Adipocyte (in vitro differentiated cells): ENCODE measurements at places on chromosomes 1 and 21.

GRCh38 chr1:175818929-175819328 lies 75.5 kb upstream of the TNR start:
- no peak for DNase-seq

DNA sequence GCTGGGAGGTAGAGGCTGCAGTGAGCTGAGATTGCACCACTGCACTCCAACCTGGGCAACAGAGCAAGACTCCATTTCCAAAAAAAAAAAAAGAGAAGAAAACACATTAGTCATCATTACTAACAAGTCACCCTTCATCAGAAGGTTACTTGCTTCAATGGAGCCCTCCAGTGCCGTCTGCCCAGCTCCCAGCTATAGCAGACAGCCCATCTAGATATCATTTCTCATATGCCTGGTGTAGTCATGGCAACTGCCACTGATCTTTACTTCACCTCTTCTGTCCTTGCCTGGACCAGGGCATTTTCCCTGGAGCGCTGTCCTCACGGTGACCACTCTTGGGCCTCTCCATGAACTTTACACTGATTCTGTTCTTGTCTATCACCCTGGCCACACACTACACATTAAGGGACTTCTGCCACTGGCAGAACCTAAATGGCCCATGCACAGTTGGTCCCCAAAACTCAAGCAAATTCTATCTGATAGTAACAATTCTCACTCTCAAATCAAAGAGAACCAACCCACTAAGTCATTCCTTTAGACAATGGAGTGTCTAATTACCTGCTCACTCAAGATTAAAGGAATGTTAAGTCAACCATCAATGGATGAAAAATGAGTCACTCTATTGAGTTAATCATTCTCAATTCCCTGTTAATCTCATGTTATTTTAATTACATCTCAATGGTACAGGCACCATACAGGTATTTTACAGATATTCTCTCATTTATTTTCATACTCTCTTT lies 12.9 kb downstream of the GPA33 start:
- DNase-seq = no peak

DNA sequence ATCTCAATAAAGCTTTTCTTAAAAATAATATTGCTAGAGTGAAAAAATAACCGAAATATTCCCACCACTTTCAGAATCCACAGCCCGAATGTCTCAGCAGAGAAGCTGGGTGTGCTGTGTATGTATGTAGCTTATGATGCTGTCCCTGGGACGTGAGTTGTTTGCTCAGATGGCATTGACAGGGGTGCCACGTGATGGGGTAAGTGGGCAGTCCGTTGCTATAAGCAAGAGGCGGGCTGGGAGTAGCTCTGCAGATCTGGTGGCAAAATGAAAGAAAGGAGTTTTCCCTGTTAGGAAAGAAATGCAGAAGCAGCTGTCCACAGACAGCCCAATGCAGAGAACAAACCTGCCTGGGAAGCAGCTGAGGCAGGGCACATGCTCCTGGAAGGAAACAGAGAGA lies 3.8 kb upstream of the FAM20B start:
- no peak for DNase-seq

DNA sequence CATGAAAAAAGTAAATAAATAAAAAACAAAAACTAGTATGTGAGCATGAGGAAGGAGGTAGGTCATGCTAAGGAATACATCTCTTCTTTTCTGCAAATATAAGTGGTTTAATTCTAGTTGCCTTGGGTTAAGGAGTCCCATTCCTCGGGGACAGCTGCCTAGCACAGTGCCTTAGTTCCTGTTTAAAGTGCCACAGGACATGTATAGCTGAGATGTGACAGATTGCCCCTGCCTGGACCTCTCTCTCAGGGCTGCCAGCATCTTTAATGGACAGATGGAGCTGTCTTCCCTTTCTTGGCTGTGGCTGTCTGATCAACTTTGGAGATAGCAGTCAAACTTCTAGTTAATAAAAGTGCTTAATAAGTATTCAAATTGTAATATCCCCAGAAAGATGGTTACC lies 50.0 kb downstream of the TSEN15 start:
- no peak for DNase-seq

DNA sequence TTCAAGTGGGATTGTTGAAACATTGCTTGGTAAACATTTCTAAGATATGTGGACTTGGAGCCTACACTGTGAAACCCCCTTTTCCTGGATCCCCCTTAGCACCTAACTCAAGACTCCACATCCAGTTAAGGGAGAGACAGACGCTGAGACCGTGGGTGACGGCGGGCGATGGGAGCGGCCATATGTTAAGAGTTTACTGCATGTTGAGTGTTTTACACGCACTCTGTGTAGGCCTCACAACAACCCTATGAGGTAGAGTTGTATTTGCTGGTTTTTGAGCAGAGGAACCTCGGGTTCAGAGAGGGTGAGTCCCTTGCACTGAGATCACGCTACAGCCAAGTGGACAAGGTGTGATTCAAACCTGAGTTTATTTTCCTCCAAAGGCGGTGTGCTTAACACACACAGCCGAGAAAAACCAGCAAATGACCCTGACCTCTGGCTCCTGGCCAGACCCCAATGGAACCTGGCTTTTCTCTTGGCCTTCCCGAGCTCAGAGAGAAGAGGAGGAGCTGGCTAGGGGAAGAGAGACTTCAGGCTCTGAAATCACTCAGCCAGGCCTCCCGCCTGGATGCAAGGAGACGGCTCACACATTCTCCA lies 46.9 kb upstream of the GOLT1A start:
- DNase-seq = no peak

GRCh38 chr1:232463225-232463624 lies 166.7 kb downstream of the SIPA1L2 start:
- peak; percentile 72 for DNase-seq

DNA sequence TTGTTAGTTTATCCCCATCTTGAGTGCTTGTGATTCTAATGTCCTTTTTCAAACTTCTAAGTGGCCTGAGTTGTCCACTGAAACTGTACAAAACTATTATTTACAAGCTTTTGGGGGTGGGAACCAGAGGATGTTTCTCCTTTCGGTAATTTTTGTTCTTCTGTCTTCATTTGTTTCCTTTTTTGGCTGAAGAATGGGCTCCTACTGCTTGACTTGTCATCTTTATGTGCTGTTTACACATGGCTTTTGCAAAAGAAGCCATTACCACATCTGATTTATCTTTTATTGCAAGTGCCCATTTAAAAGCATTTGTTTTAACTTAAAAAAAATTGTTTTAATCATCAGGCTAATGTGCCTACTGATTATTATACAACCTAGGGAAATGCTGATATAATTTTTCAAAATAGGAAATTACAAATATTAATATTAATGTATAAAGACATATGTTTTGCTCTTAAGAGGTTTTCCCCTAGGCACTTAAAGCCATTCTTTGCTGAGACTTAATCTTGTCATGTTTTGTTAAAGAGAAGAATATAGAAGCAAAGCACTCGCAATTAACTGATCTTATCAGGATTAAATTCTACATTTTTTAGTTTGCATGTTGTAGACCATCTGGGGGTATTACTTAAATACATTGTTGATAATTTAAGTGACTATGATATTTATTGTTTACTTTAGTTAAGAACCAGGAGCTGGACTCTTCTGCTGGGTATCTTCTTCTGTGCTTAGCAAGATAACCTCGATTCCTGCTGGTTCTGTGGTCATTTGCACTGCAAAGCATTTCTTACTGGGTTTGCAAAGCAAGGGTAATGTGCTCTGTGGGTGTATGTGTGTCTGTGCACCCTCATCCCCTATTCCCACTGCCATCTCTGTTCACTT lies 40.1 kb downstream of the TMEM200B start:
- no peak for DNase-seq

GRCh38 chr1:177849130-177849529 lies 120.7 kb downstream of the SEC16B start:
- DNase-seq = no peak

GRCh38 chr1:241343956-241344355 lies 13.0 kb downstream of the RGS7 start:
- no peak for DNase-seq

DNA sequence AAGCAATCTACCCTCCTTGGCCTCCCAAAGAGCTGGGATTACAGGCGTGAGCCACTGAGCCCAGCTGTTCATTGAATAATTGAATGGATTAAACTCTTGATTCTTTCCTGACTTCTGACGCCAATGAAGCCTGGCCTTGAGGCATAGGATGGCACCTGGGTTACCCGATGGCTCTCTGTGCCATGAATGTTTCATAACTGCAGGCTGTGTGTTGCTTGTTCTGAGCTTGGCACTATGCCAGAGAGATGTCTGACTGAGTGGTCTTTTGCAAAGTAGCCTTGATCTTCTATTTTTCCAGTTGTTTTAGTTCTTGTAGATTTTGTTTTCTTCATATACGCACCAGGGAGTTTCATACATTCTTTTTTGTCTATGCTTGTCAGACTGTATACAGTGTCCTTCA lies 38.5 kb upstream of the AK4 start:
- DNase-seq = no peak

DNA sequence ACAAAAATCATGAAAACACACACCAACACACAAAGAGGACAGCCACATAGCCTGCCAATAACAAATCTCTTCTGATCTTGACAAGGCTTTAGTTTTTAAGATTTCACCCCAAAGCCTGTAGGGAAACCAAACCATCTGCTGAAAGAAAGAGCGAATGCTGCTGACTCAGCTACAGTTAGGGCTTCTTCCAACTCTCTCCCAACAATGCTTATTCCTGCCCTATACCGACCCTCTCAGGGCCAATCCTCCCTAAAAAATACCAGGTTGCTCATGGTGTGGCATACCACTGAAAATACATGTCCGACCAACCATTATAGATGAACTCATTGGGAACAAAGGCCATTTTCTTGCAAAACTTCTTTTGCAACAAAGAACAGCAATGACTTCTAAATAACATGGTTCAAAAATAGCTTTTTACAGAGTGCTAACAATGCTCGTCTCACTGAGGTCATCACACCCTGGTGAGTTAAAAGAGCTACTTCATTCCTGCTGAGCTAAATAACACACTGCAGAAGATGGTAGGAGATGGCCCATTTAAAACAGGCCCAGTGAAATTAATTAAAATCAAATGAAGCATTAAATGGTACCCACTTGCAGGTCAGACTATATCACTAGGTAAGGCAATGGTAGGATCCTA lies 86.1 kb downstream of the KIAA0319L start:
- DNase-seq = no peak

- no peak for DNase-seq
Observed at GRCh38 chr1:201422436-201423030, 1.0 kb upstream of the TNNI1 start.

GRCh38 chr1:160711602-160712311 lies at the start of gene CD48:
CD48 (minus strand) TSS chr1:160711822; CDS start chr1:160711763, 59 bp downstream.
- DNase-seq = no peak

GRCh38 chr1:64974288-64974825 lies 8.0 kb upstream of the JAK1 start:
- DNase-seq = no peak

GRCh38 chr1:155170806-155171205 lies 2.3 kb downstream of the KRTCAP2 start:
- no peak for DNase-seq

- DNase-seq = peak; percentile 76
Observed at GRCh38 chr1:225427235-225428067, at the start of gene LBR. LBR (minus strand) TSS chr1:225428038; CDS start chr1:225424075, 3,963 bp downstream.

DNA sequence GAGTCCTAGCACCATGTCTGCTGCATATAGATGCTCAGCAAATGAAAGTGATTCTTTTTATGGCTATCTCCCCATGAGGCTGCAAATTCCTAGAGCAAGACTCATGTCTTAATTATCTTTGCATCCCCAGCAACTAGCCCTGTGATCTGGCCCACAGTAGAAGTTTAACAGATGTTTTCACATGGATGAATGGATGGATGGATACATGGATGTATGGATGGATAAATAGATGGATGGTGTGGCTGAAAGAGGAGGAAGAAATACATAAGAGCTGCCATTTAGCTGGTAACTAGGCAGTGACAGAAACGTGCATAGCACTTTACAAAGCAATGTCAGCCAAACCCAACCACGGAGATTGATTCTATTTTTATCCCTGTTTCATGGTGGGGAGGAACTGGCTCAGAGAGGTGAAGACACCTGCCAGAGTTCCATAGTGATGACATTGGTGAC lies 32.7 kb upstream of the ZBTB40 start:
- DNase-seq = peak; percentile 42

DNA sequence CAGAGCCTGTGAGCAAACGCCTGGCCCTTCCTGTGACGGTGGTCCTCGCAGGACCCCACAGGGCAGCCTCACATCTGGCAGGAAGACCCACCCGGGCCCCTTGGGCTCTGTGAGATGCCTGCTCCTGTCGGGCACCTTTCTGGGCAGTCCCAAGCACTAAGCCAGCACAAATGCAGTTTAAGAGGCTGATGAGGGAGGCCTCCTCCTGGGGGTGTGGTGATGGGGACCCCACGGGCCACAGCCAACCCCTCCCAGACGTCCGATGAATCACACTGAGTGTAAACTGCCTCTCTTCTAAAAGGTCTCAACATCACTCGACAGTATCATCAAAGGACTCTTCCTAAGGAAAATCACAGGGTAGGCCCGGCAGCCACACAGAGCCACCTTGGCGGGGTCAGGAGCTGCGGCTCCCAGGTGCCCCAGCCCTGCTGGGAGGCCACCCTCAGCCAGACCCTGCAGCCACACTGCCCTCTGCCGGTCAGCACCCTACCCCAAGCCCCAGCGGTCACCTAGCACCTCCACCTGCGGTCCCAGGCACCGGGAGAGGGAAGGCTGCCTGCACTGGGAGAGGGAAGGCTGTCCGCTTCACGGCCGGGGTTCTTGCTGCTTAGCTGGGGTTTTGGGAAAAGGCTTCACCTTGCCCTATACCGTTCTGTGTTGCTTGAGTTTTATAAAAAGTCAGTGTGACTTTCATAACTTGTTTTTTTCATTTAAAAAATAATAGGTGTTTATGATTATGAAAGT lies 3.9 kb upstream of the PRKCZ start:
- peak; percentile 42 for DNase-seq

GRCh38 chr21:44714905-44715304 lies 3.5 kb upstream of the TSPEAR start:
- no peak for DNase-seq

DNA sequence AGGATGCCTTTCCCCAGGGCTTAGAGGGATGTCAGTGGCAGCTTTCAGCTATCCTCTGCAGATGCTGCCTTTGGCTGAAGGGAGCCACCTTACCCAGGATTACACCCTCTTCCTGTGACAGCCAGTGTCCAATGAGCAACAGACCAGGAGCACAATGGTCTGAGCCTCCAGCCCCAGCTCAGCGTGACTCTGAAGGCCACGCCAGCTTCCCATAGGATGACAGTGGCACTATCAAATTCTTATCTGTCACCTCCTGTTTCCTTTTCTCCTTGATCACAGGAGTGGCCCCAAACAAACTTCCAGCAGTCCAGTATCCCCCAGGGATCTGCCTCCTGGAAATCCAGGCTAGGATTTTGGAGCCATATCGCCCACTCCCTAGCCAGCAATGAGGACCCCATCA lies 226.9 kb downstream of the SETD4 start:
- no peak for DNase-seq

GRCh38 chr1:151562661-151563060 lies 22.6 kb downstream of the TUFT1 start:
- DNase-seq = no peak

DNA sequence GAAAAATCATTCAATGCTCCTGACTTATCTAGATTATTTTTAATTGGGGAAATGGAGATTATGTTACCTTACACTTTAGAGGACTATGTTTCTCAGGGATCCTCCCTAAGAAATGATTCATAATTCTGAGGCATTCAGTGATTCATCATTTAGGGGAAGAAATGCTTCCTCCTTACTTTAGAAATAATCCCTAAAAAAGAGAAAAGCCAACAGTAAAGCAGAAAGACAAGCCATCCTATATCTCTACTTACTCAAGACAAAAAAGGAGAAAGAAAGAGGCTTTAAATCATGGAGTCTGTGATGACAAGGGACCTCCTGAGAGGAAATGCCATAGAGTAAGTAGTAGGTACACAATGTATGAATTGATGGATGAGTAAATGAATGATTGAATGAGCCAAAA lies 137.0 kb downstream of the BRINP2 start:
- peak; percentile 13 for DNase-seq
